ENCODE measurements at places on chromosomes 2 and 18.

GRCh38 chr18:58443671-58444070, 185.2 kb downstream of the ALPK2 start:
- no peak for DNase-seq

GRCh38 chr2:20538308-20539132, 91.6 kb downstream of the RHOB start:
- no peak for DNase-seq

- DNase-seq: no peak
These were observed 527.5 kb downstream of the GALR1 start for GRCh38 chr18:77777163-77777562.

GRCh38 chr2:55761024-55761423, 67.4 kb upstream of the PNPT1 start:
- DNase-seq: no peak

DNA sequence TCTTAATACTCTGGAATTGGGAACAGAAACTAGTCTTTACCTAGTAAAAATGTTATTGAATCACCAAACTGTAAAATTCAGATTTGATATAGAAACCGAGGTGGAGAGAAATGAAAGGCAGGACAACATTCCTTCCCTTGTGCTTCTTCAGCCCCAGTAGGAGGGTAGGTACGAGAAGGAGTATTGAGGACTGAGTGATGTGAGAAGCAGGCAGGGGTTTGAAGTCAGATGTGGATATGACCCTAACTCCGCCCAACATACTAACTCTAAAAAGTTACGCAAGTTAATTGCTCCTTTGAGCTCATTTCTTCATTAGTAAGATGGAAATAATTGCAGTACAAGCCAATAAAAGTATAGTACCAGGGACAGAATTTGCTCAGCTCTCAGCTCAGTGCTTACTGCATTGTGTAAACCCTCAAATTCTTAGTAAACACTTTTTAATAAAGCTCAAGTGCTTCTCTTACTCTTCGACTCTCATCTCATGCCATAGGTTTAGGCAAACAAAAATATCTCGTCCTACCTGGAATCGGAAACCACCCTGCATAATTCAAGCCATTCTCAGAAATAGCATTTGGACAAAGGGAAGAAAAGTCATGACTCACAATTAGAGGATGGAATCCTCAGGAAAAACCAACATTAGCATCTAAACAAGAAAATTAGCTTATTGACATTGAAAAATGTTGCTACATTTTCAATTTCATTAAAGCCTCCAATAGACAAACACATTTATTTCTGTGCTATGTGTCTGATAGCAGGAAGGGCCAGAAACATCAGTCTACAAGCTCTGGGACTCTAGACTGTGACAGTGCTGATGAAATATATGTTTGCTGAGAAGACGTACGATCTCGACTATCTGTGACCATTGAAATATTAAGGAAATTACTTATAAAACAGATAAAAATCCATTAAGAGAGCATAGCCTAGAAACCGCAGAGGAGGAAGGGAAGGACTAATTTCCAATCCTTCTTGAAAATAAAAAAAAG, 161.3 kb downstream of the HNMT start:
- no peak for DNase-seq

DNA sequence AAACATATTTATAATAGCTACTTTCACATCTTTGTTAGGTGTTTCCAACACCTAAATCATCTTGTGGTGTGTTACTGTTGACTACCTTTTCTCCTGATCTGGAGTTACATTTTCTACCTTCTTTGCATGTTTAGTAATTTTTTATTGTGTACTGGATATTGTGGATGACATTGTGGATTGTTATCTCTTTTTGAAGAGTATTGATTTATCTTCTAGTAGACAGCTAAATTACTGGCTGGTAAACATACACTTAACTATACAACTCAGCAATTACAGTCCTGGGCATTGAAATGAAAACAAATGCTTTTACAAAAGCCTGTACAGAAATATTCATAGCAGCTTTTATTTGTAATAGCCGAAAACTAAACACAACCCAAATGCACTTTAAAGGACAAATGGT, 150.8 kb downstream of the PTRHD1 start:
- DNase-seq: peak; percentile 46
